ENCODE measurements at places on chromosomes 1 and 21. TPM values are rescaled to one million over a fixed set of nuclear protein-coding genes. Genes with fewer than 3 reads are reported as not detected.

S100A8 gene
- 109 TPM for polyA plus RNA-seq

ANXA9 gene
- 0.60 TPM for polyA plus RNA-seq

RAB3B gene
- polyA plus RNA-seq: 2.4 TPM

ANGPTL1 gene
- 5.4 TPM for polyA plus RNA-seq
